Left colon (tissue), 2 donors: ENCODE measurements at places on chromosomes 6 and 20. TPM values are rescaled to one million over a fixed set of nuclear protein-coding genes. Genes with fewer than 3 reads are reported as not detected.

The GABRR2 gene
- 0.75 TPM for total RNA-seq

The HCRTR2 gene
- not detected for total RNA-seq

The TAF8 gene
- 19.7 TPM for total RNA-seq

The FILIP1 gene
- total RNA-seq, result 0.98 TPM

The TGM6 gene
- not detected for total RNA-seq

The ACSS2 gene
- total RNA-seq, result 383 TPM

The LRRC73 gene
- total RNA-seq, result 0.61 TPM

The MAN1A1 gene
- 94.3 TPM for total RNA-seq

The ID4 gene
- total RNA-seq, result 7.1 TPM

The LCA5 gene
- 1.3 TPM for total RNA-seq

The PDSS2 gene
- 29.4 TPM for total RNA-seq

DNA sequence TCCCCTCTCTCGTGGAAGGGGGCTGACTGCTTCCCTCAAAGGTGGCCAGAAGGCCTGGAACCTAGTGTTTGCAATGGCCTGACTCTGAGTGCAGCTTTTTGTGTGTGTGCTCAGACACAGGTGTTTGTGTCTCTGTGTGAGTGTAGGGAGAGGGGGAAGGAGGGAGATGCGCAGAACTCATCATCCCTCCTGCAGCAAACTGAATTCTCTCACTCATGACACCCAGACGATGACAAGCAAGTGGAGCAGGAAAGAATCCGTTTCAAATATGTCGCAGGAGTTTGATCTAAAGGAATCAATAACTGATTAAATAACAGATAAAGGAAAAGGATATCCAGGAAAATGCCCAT lies 101.4 kb downstream of the TNFAIP3 start:
- no peak for DNase-seq

DNA sequence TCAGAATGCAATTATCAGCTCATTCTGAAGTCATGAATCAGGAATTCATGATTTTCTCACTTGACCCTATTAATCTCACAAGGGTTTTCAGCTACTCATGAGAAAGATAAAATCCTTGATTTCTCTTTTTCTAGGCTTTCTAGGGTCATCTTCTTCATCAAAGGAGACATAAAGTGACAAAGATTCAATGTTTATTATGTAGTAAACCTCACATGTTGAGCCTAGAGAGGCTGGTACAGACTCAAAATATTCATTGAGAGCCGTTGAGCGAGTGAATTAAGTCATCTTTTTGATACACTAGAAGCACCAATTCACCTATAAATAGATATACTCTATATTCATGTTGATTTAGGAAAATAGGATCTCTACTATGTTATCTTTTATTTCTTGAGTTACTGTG lies 104.8 kb upstream of the TRAF3IP2 start:
- DNase-seq, result no peak

GRCh38 chr6:88512951-88513350 lies 346.8 kb upstream of the CNR1 start:
- no peak for DNase-seq

DNA sequence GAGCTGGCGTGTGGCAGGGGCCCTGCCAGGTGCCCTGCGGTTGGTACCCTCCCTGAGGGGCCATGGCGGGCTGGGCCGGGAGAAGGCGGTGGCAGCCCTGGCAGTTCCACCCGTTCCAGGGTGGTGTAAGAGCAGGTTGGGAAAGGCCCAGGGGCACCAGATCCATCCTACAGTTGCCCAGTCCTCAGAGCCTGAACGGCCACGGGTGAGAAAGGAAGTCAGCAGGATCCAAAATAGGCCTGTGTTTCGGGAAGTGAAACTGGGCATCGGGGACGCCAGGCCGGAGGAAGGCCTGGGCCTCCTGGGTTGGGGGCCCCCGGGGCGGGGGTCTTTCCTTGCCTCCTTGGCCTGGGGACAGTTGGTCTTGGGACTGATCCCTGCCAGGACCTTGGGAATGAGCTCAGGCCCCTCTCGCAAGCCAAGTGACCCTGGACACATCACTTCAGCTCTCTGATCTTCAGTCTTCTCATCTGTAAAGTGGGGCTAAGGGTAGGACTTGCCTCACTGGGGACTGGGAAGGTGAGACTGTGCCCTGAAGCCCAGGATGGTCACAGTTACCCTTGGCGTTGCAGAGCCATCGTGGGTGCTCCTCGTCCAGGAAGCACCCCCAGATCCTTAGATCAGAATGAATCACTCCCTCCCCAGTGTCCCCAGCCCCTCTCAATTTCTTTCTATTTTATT lies 18.1 kb upstream of the NOL4L start:
- no peak for DNase-seq

- DNase-seq, result no peak
Observed at GRCh38 chr20:42267793-42268384, 649.7 kb upstream of the CHD6 start.

- DNase-seq, result peak; percentile 74
Observed at GRCh38 chr6:30647242-30648116, 546 bp downstream of the C6orf136 start.

DNA sequence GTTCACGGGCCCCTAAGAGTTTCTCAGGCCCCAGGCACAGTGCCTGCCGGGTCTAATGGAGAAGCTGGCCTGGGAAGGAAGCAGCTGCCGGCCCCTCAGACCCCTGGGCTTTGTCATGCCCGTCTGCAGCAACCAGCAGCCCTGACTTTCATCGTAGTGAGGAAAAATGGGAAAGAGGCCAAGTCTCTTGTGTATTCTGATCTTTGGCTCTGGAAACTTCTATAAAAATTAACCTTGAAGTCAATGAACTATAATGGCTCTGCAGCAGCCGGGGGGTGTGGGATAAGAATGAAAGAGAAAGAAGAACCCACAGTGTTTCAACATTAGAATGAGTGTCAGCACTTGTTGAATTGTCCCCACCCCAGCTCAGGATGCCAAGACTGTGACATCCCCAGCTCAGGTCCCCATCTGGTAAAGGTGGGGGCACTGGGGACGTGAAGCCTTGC lies 12.9 kb downstream of the TGM2 start:
- peak; percentile 65 for DNase-seq

DNA sequence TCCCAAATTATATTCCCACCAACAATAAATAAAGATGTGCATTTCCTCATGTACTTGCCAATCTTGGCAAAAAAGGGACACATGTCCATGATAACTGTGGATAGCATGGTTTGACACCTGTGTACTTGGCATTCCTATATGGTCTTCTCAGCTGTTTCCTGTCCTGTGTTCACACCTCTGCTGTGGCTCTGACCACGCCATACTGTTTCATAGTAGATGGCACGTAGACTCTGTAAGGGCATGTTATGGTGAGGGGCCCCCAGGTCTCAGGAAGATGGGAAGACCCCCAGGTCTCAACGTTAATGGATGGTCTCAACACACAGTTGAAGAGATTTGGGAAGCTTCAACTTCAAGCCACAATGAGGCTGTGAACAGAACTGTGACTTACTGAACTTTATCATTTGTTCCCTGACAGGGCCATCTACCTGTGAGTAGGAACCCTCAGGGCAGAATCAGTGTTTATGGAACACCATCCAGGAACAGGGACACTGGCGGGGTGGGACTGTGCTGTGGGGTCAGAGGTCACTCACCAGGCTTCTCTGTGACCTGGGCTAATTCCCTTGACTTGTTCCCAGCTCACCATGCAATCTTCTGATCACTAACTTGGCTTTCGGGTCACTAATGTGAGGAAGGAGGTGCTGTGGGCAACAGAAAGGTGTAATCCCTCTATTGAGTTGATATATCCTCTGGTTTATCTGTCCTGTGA lies 11.8 kb downstream of the ZBTB24 start:
- no peak for DNase-seq

GRCh38 chr6:153949616-153950015 lies 89.4 kb upstream of the OPRM1 start:
- DNase-seq, result no peak

DNA sequence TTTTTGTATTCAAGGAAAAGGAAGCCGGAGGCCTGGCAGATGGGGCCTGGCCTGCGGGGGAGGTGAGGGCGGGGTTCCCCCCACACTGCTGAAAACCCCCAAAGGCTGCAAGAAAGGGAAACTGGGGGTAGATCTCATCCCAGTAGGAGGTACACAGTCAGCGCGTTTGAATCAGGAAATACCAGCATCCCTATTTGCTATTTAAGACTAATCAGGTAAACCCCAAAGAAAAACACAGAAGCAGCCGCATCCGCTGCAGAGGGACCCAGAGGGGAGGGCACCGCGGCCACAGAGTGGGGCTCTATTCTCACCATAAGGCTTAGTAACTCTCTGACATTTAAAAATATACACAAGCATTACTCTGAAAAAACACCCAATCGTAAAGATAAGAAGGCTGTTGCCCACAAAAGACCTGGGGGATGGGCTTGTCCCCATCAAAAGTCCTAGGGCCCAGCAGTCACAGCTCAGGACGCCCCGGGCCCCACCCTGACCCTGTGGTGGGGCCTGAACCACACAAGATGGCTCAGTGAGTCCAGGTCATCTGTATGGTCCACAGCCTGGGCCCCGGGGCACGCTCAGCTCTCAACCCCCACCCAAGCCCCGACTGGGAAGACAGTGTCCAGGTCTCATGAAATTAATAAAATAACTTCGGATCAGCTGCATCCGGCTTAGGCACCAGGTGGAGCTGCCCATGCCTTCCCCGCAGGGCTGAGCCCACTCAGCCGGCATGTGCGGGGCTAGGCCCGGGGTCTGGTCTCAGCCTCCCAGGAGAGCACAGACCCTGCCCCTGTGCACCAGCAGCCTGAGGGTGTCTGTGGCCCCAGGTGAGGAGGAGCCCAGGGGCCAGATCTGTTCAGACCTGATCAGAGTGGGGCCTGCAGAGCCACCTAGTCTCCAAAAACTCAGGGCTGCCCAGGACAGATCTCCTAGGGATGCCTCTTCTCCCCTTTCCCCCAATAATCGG lies 31.0 kb downstream of the KCNQ2 start:
- DNase-seq, result no peak

- DNase-seq, result no peak
Observed at GRCh38 chr6:119040229-119040628, 38.2 kb downstream of the FAM184A start.

DNA sequence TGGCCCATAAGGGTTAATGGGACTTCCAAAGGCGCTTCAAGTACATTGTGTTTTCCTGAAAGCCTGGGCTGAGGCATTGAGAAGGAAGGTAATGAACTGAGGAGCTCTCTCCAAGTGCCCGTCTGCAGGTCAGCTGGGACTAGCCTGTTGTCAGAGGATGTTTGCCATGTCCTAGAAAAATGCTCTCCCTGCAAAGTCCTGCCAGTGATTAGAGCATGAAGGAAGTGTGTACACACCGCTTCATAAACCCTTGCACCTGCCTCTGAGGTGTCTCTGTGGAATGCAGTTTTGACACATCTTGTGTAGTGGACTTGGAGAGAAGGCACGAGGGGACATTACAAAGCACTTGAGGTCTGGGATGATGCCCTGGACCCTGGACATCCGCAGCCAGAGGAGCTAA lies 506.7 kb downstream of the KIF16B start:
- no peak for DNase-seq

GRCh38 chr6:21664314-21665109 lies 71.0 kb downstream of the SOX4 start:
- no peak for DNase-seq

- no peak for DNase-seq
Observed at GRCh38 chr20:61925555-61926252, 140.0 kb downstream of the TAF4 start.

DNA sequence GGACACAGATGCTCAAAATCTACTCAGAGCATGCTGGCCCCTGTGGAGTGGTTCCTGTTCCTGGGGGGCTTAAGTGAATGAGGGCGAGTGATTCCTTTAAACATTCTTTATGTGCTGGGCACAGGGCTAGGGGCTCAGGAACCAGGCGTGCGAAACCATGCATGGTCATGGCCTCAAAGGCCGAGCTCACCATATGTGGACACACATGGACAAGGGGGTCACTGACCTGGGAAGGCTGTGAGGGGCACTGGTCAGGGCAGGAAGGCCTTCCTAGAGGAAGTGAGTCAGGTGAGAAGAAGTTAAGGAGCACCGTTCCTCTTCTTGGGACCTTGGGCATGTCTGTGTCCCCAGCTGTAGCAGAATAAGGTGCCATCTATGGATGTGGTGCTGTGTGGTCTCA lies 74.6 kb upstream of the BHLHE23 start:
- DNase-seq, result no peak

DNA sequence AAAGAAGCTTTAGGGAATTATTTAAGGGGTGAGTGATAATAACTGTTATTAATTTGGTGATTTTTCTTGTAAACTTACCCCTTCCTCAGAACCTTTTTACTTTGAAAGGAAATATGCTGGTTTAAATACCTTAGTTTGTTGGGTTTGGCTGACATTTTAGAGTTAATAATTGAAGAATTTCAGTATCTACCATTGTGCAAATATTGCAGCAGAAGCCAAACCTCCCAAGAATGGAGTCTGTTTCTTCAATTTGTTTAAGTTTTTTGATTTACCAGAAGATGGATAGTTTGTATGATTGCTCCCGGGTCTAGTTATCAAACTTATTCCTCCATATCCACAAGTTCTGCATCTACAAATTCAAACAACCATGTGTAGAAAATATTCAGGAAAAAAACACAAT lies 77.1 kb downstream of the ATRN start:
- no peak for DNase-seq

DNA sequence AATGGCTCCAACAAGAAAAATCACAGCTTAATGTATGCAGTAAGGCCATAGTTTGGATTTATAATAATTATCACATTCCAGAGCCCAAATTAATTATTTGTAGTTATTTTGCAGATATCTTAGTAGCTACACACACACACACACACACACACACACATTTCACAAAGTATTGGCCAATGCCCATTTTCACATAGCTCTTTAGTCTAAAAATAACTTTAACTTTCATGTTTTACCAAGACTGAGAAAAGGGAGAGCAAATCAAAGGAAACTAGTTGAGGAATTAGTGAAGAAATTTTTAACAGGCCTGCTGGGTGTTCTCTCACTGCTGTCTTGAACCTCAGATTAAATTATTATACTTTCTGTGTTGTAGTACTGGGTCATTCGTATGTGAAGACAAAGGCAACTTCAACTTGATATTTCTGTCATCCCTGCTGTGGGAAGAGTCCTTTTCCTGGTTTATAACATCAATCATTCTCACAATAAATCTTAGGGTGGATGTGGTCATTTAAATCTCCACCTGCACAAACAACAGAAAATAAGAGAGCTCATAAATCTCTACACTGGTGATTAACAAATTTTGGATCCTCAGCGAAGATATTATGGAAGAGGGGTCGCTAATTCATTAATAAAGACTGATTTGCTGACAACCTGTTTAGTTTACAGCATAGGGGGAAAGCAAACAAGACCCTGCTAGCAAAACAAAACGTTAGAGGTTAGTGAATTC lies 1.6 kb upstream of the TCF21 start:
- no peak for DNase-seq

- DNase-seq, result no peak
Observed at GRCh38 chr20:60976913-60977312, 275.1 kb upstream of the CDH4 start.

- DNase-seq, result no peak
Observed at GRCh38 chr20:53550280-53551187, 43.1 kb downstream of the ZNF217 start.

GRCh38 chr20:12882832-12883506 lies 125.8 kb upstream of the SPTLC3 start:
- DNase-seq, result no peak

GRCh38 chr6:96246563-96246962 lies 230.8 kb downstream of the FUT9 start:
- DNase-seq, result no peak

- DNase-seq, result no peak
Observed at GRCh38 chr6:44480097-44480541, 92.6 kb downstream of the CDC5L start.

GRCh38 chr20:17963114-17963897 lies 5.3 kb downstream of the SNX5 start:
- no peak for DNase-seq

- DNase-seq, result no peak
Observed at GRCh38 chr6:129212081-129212480, 329.1 kb downstream of the LAMA2 start.

GRCh38 chr6:144139817-144140216 lies 10.5 kb upstream of the STX11 start:
- DNase-seq, result no peak
